ENCODE measurements at places on chromosomes 2 and 18. TPM values are rescaled to one million over a fixed set of nuclear protein-coding genes. Genes with fewer than 3 reads are reported as not detected.

DNA sequence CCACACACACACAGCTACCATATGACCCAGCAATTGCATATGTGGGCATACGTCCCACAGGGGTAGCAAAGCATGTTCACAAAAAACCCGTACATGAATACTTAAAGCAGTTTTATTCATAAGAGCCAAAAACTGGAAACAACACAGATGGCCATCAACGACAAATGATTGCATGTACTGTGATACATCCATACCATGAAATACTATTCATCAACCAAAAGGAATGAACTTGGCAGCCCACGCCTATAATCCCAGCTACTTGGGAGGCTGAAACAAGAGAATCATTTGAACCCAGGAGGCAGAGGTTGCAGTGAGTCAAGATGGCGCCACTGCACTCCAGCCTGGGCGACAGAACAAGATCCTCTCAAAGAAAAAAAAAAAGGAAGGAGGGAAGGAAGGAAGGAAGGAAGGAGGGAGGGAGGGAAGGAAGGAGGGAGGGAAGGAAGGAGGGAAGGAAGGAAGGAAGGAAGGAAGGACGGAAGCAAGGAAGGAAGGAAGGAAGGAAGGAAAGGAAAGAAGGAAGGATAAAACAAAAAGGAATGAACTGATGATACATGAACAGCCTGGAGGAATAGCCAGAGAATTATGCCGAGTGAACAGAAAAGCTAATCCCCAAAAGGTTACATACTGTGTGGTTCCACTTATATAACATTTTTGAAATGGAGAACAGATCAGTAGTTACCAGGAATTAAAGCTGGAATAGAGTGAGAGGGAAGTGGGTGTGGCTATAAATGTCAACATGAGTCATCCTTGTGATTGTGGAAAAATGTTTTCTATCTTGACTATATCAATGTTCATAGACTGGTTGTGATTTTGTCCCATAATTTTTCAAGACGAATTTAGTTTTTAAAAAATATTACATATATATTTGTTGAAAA lies 19.6 kb upstream of the YPEL5 start:
- no peak overlapping the region for H3K27ac ChIP-seq
- peak; percentile 8 for DNase-seq
- H3K36me3 ChIP-seq = no peaks in the 10 kb centered on the region
- H3K27me3 ChIP-seq = peaks cover 29% of the 10 kb centered on the region

DNA sequence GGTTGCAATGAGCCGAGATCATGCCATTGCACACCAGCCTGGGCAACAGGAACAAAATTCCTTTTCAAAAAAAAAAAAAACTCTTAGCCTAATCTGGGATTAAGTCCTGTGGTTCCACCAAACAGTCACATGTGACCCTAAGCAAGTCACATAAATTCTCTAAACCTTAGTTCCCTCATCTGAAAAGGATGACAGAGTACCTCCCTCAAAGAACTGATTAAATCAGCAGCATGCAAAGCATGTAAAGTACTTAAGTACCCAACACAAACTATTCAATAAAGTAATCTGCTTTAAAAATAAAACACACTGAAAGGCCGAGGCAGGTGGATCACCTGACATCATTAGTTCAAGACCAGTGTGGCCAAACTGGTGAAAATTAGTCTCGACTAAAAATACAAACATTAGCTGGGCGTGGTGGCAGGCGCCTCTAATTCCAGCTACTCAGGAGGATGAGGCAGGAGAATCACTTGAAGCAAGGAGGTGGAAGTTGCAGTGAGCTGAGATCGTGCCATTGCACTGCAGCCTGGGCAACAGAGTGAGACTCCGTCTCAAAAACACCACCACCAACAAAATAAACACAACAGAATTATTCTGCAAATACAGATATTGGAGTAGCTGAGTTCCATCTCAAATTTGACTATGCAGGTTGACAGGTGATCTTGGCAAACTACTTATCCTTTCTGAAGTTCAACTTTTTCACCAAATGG lies 7.0 kb downstream of the USP34 start:
- H3K4me1 ChIP-seq = peaks cover 34% of the 10 kb centered on the region
- H3K36me3 ChIP-seq = peaks cover 1% of the 10 kb centered on the region
- H3K27ac ChIP-seq = peak overlapping the region; percentile 34
- DNase-seq = no peak
- H3K27me3 ChIP-seq = no peaks in the 10 kb centered on the region
- H3K4me3 ChIP-seq = no peak overlapping the region

AP1S3 gene
- total RNA-seq = 3.5 TPM

- no peak for DNase-seq
- H3K27me3 ChIP-seq = no peaks in the 10 kb centered on the region
- no peaks in the 10 kb centered on the region for H3K4me1 ChIP-seq
Measured at GRCh38 chr2:47381408-47381807, 21.5 kb upstream of the MSH2 start.

HOXD13 gene
- total RNA-seq = not detected

GRCh38 chr2:46827274-46828134 lies 88.1 kb downstream of the MCFD2 start:
- no peak for DNase-seq
- no peaks in the 10 kb centered on the region for H3K36me3 ChIP-seq
- H3K27me3 ChIP-seq = no peaks in the 10 kb centered on the region

TRPM8 gene
- not detected for total RNA-seq

TM4SF20 gene
- not detected for total RNA-seq

DNA sequence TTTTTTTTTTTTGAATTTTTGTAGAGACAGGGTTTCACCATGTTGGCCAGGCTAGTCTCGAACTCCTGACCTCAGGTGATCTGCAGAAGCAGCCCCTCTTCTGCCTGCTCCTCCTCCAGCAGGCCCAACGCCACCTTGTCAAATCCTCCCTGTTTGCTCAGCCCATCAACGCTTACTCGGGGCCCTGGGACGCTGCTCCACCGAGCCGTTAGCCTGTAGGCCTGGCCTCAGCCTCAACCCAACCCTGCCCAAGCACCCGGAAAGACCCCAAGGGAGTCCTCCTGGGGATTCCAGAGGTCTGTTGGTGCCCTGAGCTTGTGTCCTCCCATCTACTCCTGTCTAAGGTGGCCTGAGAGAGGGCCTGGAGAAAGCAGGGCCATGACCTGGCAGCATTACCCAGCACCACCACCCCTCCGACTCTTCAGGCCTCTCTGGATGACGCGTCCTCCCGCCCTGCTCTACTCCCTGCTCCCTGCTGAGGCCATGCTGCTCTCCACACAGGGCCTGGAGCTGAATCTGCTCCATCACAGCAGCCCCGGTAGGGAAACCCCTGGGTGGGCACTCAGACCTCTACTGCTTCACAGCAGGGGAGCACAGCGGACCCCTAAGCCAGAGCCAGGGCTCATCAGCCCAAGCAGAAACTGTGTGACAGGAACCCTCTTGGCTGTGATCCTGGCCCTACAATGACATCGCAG lies 3.2 kb downstream of the STK25 start:
- H3K27ac ChIP-seq = peak overlapping the region; percentile 3
- H3K4me1 ChIP-seq = peaks cover 37% of the 10 kb centered on the region
- no peaks in the 10 kb centered on the region for H3K27me3 ChIP-seq
- DNase-seq = no peak

DNA sequence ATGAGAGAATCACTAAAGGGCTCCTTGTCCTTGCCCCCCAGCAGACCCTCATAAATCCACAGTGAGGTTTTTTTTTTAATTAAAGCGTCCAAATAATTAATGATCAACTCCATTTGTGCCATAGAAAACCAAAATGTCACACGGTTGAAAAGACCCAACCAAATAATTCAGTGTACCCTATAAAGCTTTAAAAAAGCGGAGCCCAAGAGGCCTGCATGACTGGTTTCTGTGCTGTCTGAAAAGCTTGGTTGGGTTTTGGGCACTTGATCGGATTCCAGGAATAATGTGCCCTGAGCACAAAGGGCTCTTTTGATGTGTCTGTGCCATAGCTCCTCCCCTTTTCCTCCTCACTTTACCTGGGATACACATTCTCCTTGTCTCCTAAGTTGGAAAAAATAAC lies 523.2 kb downstream of the TNS1 start:
- DNase-seq = no peak
- H3K36me3 ChIP-seq = no peaks in the 10 kb centered on the region
- no peaks in the 10 kb centered on the region for H3K27me3 ChIP-seq
- H3K27ac ChIP-seq = no peak overlapping the region
- peaks cover 63% of the 10 kb centered on the region for H3K4me1 ChIP-seq

DNA sequence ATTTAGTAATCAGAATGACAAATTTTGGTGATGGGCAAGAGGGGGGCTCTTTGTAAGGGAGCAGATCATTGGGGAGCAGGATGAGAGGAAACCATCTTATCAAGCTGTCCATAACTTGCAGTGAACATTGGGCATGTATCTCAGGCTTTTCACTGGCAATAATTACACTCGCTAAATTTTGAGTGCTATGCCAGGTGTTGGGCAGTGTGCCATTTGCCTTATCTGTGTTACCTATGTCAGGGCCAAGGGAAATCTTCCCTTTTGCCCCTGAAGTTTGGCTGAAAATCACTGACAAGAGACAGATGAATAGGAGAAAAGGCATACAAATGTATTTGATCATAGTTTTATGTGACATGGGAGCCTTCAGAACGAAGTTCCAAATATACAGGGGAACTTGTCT lies 39.0 kb downstream of the NOSTRIN start:
- no peak overlapping the region for H3K27ac ChIP-seq
- H3K4me1 ChIP-seq = peaks cover 3% of the 10 kb centered on the region
- no peak overlapping the region for H3K4me3 ChIP-seq
- no peak for DNase-seq
- H3K27me3 ChIP-seq = no peaks in the 10 kb centered on the region
- no peaks in the 10 kb centered on the region for H3K36me3 ChIP-seq

TUBA3D gene
- total RNA-seq = not detected

MYOM1 gene
- 0.46 TPM for total RNA-seq

DNA sequence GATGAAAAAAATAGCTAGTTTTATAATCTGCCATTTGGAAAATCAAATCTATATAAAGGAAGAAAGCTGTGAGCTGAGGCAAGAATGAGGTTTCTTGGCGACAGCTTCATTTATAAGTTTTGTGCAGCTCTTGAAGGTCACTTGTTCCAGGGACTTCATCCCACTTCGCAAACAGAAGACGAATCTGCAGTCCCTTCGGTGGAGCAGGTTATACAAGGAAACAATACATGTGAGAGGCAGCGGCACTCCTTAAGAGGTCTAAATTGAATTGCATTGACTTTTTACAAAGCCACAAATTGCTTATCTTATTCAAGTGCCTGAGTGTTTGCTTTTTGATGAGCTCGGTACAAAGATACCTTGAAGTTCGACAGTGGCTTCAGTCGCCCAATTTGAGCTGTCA lies 72.2 kb downstream of the C1QL2 start:
- H3K4me3 ChIP-seq = no peak overlapping the region
- H3K4me1 ChIP-seq = no peaks in the 10 kb centered on the region
- no peak overlapping the region for H3K27ac ChIP-seq
- no peak for DNase-seq

GRCh38 chr2:3571284-3571683 lies 3.8 kb upstream of the RPS7 start:
- H3K27ac ChIP-seq = no peak overlapping the region
- no peak overlapping the region for H3K4me3 ChIP-seq
- no peaks in the 10 kb centered on the region for H3K27me3 ChIP-seq
- peaks cover 14% of the 10 kb centered on the region for H3K4me1 ChIP-seq

DNA sequence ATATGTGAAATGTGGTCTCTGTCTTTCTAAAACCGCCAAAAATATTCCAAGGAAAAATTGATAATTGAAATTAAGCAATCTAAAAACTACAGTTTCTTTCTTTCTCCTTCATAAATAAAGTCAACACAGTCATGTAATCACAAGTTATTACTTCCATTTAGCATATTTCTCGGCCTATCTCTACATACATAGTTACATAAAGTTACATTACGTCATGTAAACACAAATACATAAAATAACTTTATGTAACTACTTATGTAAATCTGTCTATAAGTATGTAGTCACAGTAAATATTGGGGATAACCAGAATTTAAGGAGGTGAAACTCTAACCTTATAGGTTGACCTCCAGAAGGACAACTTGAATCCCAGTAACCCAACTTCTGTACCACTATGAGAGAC lies 48.5 kb upstream of the PID1 start:
- H3K27me3 ChIP-seq = no peaks in the 10 kb centered on the region
- no peaks in the 10 kb centered on the region for H3K4me1 ChIP-seq
- H3K27ac ChIP-seq = no peak overlapping the region
- DNase-seq = no peak

GRCh38 chr18:6963452-6964097 lies 154.0 kb downstream of the LAMA1 start:
- no peaks in the 10 kb centered on the region for H3K4me1 ChIP-seq
- no peaks in the 10 kb centered on the region for H3K27me3 ChIP-seq
- no peak overlapping the region for H3K4me3 ChIP-seq
- no peak for DNase-seq
- H3K36me3 ChIP-seq = no peaks in the 10 kb centered on the region

GRCh38 chr2:236959876-236960275 lies 125.8 kb upstream of the COPS8 start:
- H3K27ac ChIP-seq = no peak overlapping the region
- H3K4me1 ChIP-seq = peaks cover 6% of the 10 kb centered on the region
- DNase-seq = no peak
- H3K4me3 ChIP-seq = no peak overlapping the region
- peaks cover 28% of the 10 kb centered on the region for H3K27me3 ChIP-seq

DNA sequence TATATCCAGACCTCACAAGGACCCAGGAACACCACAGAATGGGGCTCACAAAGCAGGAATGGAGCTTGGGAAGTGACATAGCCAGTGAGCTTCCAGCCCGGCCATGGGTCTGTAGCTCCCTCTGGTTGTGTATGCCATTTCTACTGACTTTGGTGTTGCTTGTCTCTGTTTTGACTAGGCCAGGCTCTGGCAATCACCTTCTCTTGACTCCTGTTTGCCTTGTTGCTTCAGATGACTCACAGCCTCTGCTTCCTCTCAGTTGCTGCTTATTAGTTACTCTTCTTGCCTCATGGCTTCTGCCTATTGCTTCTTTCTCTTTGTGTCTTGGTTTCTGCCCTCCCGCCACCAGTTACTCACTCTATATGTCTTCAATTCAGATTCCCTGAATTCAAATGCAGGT lies 15.8 kb upstream of the IER3IP1 start:
- H3K4me3 ChIP-seq = no peak overlapping the region
- H3K36me3 ChIP-seq = no peaks in the 10 kb centered on the region
- no peaks in the 10 kb centered on the region for H3K4me1 ChIP-seq
- no peak for DNase-seq
